ENCODE measurements at places on chromosomes 13 and 19. TPM values are rescaled to one million over a fixed set of nuclear protein-coding genes. Genes with fewer than 3 reads are reported as not detected.

ZNF724 gene
- total RNA-seq = 5.0 TPM

PODNL1 gene
- total RNA-seq = 7.2 TPM

ETHE1 gene
- total RNA-seq = 170 TPM

TIMM50 gene
- total RNA-seq = 98.2 TPM

CCDC70 gene
- not detected for total RNA-seq

NAA16 gene
- total RNA-seq = 7.9 TPM

ZNF284 gene
- 1.7 TPM for total RNA-seq

ZNF787 gene
- 14.1 TPM for total RNA-seq

GARIN5A gene
- 1.5 TPM for total RNA-seq

ATP8B3 gene
- total RNA-seq = 0.28 TPM

SNAPC2 gene
- total RNA-seq = 22.9 TPM

PLIN5 gene
- 0.14 TPM for total RNA-seq

ANGPTL8 gene
- not detected for total RNA-seq

SPPL2B gene
- total RNA-seq = 22.9 TPM

PSG3 gene
- not detected for total RNA-seq

Measured in airway epithelial cell (primary cell).